ENCODE measurements at places on chromosomes 16 and 17.

DNA sequence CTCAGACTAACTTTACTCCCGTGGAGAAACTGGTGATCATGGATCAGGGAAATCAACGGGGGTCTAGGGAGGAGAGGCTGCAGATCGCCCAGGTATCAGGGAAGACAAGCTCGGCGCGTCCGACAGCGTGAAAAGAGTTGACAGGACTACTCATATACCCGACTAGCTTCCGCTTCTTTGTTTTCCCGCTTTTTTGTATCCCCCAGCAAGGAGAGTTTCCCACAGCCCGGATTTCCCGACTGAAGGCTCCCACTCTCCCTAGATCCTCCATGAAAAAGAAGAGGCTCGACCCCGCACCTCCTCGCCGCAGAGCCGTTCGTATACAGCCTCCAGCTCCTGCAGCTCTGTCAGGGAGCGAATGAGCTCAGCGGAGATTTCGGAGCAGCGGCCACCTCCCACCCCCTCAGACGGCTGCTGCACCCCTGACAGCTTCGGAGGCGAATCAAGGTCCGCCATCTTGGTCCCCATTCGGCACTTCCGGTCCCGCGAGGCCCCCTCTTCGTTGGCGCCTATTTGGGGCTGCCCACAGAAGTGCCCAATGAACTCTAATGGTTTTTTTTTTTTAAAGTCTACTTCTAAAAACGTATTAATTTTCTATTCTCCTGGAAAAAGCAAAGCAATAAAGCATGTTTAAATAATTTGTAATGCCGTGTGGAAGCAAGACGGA lies at the start of gene COG4:
TSS of gene COG4 (minus strand) at position 479 of the 667 bp plus-strand sequence. CDS start at position 468, 11 bp downstream.
- DNase-seq = peak; percentile 92

DNA sequence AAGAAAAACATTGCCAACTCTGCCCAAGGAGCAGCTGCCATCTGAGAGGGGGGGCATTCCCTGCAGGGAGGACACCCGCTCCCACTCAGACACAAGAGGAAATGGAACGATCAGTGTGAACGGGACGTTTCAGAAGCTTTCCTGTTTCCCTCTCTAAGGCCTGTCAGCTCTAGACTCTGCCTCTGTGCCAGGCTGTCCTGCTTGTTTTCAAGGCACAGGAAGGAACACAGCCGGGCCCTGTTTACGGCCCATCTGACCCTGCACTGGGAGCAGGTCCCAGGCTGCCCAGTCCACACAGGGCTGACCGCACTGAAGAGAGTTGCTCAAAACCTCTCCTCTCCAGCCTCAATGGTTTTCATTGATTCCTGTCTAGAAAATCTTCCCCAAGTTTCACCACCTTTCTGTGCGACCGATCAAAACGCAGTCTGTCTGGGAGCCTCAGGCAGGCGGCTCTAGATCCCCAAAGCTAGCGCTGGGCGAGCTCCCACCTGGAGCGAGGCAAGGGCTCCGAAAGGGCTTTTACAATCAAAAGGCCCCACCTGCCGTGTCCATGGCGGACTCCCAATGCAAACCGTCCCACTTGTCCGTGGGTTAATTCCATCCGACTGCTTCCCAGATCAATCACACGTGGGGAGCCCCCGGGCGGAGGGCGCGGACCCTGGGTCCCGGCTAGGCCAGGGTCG lies 1.5 kb downstream of the PIEZO1 start:
- peak; percentile 35 for DNase-seq

- no peak for DNase-seq
Observed at GRCh38 chr16:24002619-24003018, 166.8 kb downstream of the PRKCB start.

DNA sequence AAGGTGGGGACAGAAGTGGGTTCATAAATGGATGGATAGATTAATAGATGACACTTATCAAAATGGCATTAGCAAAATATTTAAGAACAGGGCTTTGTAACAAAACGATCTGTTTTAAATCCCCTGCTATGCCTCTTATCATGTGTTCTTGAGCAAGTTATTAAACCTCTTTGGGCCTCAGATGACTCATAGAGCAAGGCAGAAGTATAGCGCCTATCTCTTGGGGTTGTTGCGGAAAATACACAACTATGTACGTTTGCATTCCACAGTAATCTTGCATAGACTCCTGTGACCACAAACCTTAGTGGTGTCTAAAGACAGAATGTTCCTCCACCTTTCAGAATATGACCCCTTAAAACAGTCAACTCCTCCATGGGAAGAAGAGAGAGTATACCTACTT lies 116.8 kb downstream of the CDYL2 start:
- DNase-seq = no peak

DNA sequence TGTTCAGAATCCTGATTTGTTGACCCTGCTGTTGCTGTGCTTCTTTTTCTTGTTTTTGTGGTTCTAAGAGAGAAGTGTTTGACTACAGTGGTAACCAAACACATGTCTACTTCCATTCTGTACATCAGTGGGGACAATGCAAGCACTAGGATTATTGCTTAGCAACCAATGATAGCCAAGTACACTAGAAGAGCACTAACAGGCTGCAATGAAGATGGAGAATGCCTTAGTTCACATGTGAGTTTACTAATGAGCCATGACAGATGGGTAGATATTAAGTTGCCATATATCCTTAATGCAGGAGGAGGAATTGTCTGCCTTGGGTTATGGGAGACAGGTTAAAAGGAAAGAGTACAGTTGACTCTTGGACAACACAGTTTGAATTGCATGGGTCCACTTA lies 8.3 kb downstream of the EFCAB5 start:
- DNase-seq = no peak

GRCh38 chr17:77329741-77330531 lies 189.2 kb downstream of the SEC14L1 start:
- no peak for DNase-seq

DNA sequence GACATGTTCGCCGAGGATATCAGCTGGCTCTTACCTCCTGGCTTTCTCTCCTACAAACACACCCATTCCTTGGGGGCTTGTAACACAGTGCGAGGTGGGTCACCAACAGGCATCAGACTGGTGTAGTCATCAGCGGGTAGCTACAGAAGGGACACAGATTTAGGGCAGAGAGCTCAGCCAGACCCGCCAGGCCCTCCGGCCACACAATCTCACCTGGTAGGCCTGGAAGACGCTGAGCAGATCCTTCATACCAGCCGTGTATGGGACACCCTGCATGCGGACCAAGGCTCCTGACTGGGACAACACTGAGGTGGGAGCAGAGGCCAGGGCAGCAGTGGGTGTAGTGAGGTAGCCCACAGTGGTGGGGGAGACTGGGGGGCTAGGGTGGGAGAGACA lies 5.8 kb downstream of the ESRP2 start:
- DNase-seq = no peak

DNA sequence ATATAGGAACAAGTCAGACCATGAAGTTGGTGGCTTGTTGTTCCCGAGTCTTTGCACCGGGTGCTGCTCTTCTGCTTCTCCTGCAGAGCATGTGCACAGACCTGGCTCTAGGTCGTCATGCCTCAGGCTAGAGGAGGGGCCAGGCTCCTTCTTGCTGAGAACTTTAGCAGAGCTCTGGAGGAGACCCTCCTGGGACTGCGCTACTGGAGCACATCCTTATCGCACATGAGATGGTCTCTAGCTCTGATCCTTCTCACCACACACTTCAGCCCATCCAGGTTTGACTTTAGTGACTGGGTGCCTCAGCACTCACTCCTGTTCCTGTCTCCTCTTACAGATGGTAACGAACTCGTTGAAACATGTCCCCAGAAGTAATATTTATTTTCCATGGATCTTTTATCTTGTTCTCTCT lies 14.9 kb downstream of the FOXK2 start:
- no peak for DNase-seq

- no peak for DNase-seq
Observed at GRCh38 chr17:75499313-75500022, 15.9 kb downstream of the CASKIN2 start.

- no peak for DNase-seq
Observed at GRCh38 chr16:85057948-85058347, 30.4 kb downstream of the KIAA0513 start.

DNA sequence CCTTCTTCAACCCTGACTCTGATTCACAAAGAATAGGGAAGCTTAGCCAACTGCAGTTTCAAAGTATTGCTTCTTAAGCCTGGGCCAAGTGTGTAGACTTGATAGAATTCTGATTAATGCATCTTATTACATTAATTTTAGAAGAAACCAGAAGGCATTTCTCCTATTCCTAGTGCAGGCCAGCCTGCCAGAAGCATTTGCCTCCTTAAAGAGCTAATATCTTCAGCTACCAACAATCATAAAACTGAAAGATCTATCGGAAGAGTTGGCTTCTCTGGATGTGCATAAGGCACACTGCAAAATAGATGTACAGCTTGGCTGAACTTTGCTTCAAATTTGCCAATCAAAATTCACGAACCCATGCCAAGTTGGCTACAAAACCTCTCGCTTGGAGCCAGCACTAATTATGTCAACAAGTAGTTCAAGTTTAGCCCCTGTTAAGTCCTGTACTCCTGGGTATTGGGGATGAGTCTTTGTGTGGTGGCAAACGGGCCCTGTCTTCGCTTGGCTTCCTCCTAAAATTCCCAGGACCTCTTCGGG lies 717.8 kb downstream of the WWOX start:
- DNase-seq = no peak

- DNase-seq = no peak
Observed at GRCh38 chr17:54933921-54934320, 33.3 kb downstream of the TOM1L1 start.

DNA sequence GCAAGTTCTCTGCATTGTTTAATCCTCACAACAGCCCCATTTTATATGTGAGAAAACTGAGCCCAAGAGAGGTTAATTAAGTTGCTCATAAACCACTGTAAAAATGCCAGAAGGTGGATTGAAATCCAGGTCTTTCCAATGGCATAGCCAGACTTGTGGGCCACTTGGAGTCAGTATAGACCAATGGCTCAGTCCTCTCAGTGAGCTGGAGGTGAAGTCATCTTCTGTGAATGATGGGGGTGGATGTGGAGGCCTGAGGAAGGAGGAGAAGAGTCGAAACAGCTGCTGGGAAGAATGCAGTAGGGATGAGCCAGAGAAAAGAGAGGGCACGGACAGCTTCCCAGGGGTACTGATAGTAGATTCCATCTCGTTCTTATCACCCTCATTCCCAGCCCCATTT lies 213.4 kb downstream of the SOX9 start:
- DNase-seq = no peak

DNA sequence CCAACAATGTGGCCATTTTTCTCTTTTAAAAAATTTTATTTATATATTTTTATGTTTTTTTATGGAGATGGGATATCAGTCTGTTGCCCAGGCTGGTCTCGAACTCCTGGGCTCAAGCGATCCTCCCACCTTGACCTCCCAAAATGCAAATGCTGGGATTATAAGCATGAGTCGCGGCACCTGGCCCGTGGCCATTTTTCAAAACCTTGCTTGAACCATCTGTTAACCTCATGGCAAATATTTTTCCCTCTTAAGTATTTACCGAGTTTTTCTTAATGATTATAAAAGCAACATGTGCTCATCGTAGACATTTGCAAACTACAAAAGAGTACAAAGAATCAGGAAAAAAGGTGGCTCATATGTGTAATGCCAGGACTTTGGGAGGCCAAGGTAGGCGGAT lies 127.6 kb downstream of the ABCC6 start:
- no peak for DNase-seq

DNA sequence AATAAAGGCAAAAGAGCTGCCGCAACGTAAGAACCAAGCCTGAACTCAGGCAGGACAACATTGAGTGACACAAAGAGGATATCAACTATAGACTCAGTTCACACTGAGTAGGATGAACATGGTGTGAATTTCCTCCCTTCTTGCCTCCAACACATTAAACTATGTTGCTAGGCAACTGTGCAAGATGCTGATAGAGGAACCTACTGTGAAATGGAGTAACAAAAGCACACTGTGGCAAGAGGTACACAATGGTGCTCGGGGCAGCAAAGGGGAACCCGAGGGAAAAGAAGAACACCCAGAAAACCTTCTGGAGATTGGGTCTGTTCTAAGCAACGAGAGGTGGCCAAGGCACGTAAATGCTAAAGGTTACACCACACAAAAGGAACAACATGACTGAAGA lies 34.1 kb downstream of the GRB2 start:
- DNase-seq = no peak

GRCh38 chr17:58513267-58513964 lies 1.0 kb downstream of the MTMR4 start:
- no peak for DNase-seq

DNA sequence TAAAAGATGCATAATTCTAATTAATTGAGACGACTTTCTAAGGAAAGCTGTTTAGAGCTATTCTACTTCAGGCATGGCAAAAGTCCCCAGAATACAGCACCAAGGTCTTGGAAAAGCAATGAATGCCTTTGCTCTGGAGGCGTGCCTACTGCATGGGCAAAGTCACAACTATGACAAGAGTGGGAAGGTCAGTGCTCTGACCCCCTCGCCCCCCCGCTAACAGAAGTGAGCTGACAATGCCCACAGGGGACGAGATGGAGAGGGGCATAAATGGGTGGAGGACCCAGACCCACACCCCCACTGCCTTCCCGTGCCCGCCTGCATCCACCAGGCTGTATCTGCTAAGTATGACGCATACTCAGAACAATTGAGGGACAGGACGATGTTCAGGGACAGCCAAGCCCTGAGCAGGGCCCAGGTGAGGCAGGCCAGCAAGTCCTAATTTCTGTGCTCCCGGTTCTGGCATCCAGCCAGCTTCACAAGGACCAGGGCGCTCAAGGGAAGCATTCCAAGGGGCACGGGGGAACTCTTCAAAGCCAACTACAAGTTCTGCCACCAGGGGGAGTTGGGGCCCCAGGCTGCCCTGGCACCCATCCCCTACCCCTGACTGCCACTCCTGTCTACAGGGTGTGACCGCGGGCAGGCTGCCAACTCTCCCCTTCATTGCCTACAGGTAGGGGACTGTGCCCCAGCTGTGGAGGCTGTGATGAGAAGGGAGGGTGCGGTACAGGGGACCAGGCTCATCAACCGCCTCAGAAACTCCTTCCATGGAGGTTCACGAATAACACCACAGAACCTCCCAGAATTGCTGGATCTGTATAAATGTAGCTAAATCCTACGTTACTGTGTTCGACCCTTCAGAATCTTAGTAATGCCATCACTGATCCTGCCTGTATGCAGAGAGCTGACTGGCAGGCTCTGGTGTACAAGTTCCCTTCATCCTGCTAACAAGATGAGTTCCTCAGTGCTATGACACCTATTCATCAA lies 20.8 kb downstream of the NPRL3 start:
- DNase-seq = peak; percentile 67

GRCh38 chr16:52407778-52408177 lies 139.2 kb downstream of the TOX3 start:
- DNase-seq = no peak

- DNase-seq = no peak
Observed at GRCh38 chr17:37280841-37281240, 94.9 kb upstream of the C17orf78 start.

DNA sequence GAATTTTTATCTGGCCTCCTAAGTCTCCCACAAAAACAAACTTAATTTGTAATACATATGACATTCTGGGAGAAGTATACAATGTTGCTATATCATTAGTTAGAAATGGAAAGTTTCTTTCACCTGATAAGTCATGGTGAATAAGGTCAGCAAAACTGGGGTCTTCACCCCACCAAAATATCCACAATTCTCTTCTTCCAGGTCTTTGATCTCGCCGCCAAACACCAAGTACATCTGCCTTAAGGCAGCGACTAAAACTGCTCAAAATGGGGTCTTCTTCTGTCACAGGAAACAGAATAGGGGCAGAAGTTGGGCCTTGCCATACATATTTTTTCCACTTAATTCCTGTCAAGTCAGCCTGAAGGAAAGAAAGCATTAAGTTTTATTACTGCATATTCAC lies 2.1 kb downstream of the MED13 start:
- DNase-seq = no peak
